Cortex of kidney (tissue), 1 donor: ENCODE measurements at places on chromosomes 4 and X.

DNA sequence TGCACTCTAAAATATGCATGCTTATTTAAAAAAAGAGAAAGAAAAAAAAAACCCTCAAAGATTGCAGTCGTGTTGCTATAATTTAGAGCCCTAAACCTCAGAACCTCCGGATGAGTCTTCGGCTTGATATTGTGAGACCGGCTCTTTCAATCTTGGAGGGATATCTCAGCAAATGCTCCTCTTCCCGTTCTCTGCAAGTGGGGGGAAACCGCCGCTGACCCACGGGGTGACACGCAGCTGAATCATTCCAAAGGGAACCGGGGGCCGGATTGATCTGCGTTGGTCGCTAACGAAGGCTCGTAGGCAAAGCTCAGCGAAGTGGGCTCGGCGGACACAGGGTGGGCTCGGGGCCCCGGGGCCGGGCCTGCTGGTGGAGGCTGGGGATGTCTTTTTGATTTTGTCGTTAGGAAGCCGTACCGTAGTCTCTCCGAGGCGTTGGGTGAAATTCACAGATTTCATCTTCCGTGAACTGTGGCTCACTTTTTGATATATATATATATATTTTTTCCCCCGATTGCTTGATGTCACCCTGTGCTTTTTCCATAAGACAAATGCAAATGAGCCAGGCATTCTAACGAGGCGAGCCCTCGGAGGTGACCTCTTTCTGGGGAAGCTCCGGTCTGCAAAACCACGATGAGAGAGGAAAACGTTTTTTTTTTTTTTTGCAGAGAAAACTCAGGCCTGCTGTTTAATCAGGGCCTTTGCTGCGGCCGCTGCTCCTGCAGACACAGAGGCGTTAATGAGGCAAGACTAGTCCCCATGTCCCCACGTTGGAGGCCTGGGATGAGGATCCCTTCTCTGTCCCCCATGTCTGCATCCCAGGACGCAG lies 110.7 kb upstream of the PPP2R3B start:
- no peak for DNase-seq

- DNase-seq, result no peak
Measured at GRCh38 chr4:12928751-12929150, 555.4 kb downstream of the RAB28 start.

- no peak for DNase-seq
Measured at GRCh38 chrX:16123222-16123786, at the start of gene GRPR. TSS of gene GRPR (plus strand) at chrX:16123565. CDS start at chrX:16123954, 389 bp downstream.

DNA sequence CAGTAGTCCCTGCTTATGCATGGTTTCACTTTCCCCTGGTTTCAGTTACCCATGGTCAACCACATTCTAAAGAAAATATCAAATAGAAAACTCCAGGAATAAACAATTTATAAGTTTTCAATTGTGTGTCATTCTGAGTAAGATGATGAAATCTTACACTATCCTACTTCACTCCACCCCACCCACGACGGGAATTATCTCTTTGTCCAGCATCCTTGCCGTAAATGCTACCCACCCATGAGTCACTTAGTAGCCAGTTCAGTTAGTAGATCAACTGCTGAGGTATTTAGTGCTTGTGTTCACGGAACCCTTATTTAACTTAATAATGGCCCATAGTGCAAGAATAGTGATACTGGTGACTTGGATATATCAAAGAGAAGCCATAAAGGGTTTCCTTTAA lies 91.4 kb downstream of the KLHL13 start:
- no peak for DNase-seq

- no peak for DNase-seq
Measured at GRCh38 chrX:112662559-112663427, 16.9 kb downstream of the LHFPL1 start.

DNA sequence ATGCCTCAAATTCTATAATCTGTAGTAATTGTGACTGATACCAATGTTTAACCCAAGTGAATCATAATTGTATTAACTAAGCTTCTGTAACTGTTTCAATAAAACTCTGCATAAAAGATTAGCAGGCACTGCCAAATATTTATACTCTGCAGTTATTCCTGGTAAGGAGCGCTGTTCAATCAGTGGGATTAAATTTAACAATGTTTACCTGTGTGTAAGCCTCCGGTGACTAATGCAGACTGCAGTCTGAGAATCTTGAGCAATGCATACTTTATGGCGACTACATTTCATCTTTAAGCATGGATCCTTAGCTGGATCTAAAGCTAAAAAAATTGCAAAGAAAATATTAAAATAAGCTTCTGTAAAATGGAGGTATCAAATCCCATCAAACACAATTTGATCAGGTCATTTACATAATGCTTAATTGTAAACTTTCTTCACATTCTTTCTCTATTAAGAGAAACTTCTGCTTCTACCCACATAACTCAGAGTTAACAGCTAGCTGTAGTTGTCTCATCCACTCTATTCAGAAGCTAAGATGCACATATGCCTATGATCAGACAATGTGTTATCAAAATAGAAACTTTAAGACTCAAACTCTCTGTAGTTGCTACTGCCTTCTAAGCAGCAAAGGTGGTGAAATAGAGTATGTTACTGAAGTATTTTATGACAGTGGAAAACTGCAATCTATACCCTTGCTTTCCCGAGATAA lies 234.0 kb downstream of the SPOCK3 start:
- DNase-seq, result no peak

DNA sequence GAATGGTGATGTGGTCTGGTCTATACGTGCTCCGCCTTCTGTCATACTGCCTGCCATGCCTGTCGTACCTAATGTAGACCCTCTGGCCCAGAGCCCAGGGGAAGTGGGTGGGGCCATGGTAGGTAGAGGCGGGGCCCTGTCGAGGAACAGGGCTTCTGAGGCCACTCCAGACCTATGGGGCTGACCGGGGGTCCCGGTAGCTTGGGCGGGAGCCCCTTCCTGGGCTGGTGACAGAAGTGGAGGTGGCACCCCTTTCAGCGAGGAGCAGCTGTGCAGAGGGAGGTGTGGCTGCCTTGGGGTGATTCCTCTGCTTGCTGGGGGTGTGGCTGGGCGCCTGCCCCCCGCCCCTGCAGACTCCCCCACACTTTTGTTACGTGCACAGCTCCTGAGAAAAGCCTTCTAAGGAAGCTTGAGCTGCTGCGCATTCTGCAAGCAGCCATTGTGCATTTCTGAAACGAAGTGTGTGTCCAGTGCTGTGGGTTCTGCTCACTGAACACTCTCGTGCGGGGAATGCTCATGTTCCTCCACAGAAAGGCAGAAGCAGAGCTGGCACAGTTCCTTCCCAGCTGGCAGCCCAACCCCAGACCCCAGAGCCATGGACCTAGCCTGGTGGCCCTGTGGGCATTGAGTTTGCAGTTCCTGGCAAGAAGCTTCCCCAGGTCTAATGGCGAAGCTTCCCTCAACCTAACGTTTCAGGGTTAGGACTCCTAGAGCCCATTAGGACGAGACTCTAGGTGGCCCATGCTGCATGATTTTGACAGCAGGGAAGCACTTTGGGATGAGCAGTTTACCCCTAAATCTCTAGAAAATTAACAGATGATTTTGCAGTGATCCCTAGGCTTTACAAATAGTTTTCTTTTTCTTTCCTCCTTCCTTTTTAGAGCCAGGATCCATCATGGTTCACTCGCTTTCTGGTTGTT lies 72.7 kb upstream of the HGFAC start:
- no peak for DNase-seq

DNA sequence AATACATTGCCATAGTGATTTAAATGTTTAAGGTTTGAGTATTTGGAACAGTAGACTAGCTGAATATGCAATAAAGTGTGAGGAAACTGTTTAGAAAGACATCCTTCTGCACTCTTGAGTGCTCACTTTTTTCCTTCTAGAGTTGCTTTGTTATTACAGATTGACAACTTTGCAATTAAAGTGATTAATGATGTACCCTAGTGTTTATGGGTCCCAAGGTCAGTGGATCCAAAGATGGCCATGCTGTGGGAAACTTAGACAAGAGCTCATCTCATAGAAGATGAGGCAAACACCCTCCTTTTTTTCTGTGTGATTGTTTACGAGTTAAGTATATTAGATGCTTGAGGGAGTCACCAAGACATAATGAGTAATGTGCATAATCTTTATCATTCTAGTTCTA lies 118.8 kb downstream of the PDLIM5 start:
- DNase-seq, result no peak

- no peak for DNase-seq
Measured at GRCh38 chr4:65437102-65437501, 233.2 kb downstream of the EPHA5 start.

- no peak for DNase-seq
Measured at GRCh38 chr4:16573206-16573605, 325.2 kb downstream of the LDB2 start.

- DNase-seq, result no peak
Measured at GRCh38 chr4:3212391-3213105, 36.4 kb upstream of the MSANTD1 start.

GRCh38 chr4:140710908-140711622 lies 45.1 kb downstream of the TBC1D9 start:
- no peak for DNase-seq

GRCh38 chr4:10664408-10664807 lies 20.2 kb downstream of the CLNK start:
- no peak for DNase-seq

DNA sequence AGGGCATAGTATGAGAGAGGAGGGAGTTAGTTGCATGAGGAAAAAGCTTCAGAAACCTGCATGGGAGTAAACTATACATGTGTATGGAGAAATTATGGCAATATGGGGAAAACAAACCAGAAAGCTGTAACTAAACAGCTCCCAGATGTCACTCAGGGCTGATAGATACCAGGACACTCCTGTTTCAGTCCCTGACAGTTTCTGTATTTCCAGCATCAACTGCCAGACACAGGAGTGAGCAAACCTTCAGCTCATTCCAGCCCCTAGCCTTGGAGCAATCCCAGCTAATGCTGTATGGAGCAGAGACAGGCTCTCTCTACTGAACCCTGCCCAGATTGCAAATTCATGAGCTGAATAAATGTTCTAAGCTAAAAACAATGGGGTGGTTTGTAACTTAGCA lies 382.9 kb upstream of the MAGEB18 start:
- DNase-seq, result no peak

DNA sequence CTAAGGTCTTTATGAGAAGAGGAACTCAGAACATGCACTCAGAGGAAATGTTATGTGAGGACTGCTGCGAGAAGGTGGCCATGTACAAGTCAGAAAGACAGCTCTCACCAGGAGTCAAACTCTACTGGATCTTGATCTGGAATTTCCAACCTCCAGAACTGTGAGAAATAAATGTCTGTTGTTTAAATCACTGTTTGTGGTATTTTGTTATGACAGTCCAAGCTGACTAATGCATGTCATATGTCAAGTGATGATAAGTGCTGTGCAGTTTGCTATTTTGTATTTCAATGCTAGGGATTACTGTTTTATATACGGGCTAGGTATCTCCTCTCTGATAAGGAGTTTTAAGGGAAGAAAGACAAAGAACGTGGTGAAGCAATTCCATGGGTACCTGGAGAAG lies 162.3 kb downstream of the CPEB2 start:
- DNase-seq, result no peak

DNA sequence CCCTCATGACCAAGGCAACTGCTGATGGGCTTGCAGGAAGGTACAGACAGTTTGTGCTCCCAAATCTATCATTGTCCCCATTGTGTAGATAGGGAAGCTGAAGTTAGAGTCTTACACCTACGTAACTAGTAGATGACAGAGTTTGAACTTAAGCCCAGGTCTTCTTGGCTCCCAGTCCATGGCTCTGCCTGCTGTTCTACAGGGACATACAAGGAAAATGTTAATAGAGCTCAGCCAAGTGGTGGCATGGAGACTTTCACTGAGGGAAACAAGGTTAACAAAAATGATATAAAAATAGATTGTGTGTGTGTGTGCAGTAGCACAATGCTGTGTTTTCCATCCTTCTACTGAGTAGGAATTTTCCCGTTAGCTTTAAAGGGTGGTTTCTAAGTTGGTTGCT lies 936.5 kb downstream of the RPA4 start:
- DNase-seq, result no peak

- DNase-seq, result no peak
Measured at GRCh38 chrX:43860646-43861370, 21.4 kb downstream of the MAOB start.

GRCh38 chr4:114729068-114729738 lies 130.6 kb downstream of the UGT8 start:
- DNase-seq, result no peak

GRCh38 chr4:2961811-2962441 lies 1.3 kb downstream of the NOP14 start:
- DNase-seq, result no peak

- DNase-seq, result no peak
Measured at GRCh38 chr4:186200516-186200915, 9.1 kb downstream of the CYP4V2 start.
